ENCODE measurements at places on chromosomes 6 and 20.

DNA sequence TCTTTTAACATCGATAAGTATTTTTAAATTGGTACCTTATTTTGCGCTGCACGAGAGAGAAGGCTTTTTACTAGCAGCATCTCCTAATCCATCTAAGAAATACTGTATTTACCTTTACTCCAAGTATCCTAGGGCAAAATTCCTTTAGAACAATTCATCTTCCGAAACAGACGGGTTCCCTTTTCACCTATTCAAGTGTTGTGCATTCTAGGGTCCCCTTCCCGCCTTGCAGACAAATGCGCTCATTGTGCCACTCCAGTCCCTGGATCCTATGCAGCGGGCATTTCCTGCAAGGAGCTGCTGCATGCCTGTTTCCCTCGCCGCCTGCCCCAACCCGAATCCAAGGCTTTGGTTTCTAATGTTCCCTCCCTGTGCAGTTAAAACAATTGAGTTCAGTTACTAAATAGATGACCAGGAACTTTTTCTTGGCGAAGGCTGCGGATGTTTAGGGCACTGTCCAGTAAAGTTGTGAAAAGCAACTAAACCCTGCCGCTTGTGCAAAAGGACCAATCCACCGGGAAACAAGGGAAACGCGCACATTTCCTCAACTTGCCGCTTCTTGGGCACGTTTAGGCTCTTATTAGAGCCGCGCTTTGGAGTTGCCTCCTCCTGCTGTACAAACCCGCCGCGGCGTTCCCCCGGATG lies 556 bp upstream of the SCAF8 start:
- peak; percentile 9 for DNase-seq

DNA sequence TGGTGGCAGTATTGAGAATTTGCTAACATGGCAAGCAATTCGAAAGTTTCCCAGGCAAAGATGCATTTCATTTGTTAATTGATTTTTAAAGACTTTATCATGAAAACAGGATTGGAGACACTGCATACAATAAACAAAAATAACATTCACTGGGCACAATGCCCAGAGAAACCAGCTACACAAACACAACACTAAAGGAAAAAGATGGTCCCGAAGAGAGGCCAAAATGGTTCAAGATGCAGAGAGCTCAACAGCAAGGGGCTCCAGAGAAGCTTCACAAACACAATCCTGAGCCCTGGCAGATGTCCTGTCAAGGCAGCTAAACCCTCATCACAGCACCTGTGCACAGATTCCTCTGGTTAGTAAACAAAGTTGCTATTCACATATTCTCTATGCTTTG lies 79.3 kb downstream of the INSM1 start:
- no peak for DNase-seq

- no peak for DNase-seq
Measured at GRCh38 chr20:36378686-36379085, 72.5 kb downstream of the DLGAP4 start.

- DNase-seq = no peak
Measured at GRCh38 chr20:62216636-62217566, 3.2 kb downstream of the HRH3 start.

GRCh38 chr20:23296841-23297701 lies 53.5 kb upstream of the NXT1 start:
- DNase-seq = no peak

DNA sequence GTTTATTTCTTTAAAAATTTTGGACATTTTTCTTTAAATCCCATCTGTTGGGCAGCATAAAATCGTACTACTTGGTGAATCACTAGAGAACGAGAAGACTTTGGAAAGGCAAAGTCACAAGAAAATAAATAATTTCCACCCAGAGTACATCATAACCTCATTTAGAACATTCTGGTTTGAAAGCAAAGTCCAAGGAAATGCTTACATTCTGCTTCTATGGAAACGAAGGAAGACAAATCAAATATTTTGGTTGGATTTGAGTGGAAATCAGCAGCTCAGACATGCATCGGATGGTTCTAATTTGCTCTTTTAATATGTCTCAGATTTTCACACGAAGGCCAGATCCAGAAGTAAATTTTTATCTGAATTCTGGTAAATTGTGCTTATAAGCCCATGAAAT lies 60.7 kb upstream of the LTV1 start:
- DNase-seq = no peak

DNA sequence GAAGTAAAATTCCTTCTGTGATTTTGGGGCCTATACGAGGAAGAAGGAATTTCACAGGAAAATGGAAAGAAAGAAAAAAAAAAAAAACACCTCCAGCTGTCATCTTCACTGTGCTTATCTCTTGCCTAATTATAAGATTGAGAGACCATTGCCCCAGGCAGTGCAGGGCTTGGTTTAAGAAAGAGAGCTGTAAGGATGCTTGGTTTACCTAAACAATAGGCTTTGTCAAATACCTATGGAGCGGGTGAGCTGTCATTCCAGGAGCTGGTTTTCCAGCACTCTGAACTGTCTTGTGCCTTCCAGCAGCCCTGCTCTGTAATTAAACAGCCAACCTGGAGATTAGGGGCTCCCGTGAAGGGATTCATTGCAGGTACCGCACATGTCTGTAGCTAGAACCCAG lies 137.8 kb downstream of the EDN3 start:
- no peak for DNase-seq

DNA sequence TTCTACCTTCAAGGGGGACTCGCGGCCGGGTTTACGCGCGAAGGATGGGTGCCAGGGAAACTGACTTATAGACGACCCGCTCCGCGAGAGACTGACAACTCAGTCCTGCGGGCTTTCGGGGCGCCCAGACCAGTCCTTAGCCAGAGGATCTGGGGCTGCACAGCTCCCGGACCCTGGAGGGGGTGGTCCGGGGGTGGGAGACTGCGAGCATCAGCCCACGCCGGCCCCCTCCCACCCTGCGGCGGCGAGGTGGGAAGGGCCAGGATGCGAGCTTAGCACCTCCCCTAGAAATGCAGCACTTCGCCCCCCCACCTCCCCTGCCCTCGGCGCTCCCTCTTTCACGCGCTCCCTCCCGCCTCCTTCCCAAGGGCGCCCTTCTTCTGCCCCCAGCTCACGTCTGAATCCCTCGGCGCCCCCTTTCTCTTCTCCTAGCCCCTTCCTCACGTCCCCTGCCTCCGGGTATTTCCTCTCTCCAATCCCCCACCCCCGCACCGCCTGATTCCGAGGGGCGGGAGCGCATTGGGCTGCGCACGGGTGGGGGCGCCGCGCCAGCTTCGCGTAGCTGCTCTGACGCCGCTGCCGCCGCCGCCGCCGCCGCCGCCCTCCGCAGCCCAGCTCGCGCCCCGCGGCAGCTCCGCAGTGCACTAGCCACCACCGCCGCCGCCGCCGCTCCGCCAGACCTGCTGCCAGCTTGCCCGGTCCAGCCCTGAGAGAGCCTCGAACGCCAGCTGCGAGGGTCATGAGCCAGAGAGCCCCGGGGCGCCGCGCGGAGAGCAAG lies at the start of gene SLC32A1:
Gene SLC32A1, plus strand, starts transcription at position 639 of the 778 bp plus-strand sequence. CDS start 239 bp downstream, outside the sequence.
- DNase-seq = no peak

DNA sequence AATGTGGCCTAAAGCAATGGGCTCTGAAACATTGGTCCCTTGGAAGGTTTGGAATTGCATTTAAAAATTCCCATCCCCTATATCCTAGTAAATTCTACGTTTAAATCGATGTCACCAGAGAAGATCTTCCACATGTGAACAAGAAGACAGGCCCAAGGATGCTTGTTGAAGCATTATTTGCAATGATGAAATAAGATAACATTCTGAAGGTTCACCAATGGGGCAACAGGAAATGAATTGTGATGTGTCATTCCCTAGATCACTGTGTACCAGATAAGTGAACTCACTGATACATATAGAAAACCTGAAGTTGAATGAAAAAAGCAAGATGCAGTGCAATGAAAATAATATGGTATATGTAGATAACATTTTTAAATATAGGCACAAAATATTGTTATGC lies 464.3 kb upstream of the BTBD3 start:
- DNase-seq = no peak

- DNase-seq = no peak
Measured at GRCh38 chr6:91221072-91221720, 634.3 kb upstream of the MAP3K7 start.

GRCh38 chr20:51372176-51372803 lies 170.2 kb downstream of the NFATC2 start:
- DNase-seq = peak; percentile 45

- DNase-seq = no peak
Measured at GRCh38 chr6:3836566-3836965, 12.6 kb upstream of the FAM50B start.

DNA sequence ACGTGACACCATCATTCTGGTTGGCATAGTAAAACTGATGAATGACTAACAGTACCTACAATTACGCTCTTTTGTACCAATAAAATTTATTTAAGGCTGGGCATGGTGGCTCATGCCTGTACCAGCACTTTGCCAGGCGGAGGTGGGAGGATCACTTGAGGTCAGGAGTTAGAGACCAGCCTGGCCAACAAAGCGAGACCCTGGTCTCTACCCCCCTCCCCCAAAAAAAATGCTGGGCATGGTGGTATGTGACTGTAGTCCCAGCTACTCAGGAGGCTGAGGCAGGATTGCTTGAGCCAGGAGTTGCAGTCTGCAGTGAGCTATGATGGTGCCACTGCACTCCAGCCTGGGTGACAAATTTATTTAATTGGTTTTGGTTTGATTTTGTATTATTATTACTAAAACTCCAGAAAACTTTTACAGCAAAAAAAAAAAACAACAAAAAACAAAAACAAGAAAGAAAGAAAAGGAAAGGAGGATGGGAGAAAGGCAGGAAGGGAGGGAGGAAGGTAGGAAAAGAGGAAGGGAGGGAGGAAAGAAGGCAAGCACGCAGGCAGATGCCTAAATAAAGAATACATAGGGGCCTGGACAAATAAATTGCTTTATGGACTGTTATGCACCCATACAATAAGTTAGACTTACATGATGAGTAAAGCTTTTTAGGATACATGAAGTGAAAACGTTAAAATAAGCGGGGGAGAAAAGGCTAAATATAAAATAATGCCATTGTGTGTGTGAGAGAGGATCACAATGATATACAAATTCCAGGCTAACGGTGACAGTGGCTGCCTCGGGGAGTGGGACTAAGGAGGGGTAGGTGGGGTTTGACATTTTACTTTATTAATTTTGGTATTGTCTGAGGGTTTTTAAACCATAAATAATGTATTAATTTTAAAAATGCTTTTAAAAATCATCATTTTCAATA lies 682 bp upstream of the ZSCAN9 start:
- DNase-seq = no peak

- no peak for DNase-seq
Measured at GRCh38 chr6:15331143-15331542, 85.3 kb downstream of the JARID2 start.

DNA sequence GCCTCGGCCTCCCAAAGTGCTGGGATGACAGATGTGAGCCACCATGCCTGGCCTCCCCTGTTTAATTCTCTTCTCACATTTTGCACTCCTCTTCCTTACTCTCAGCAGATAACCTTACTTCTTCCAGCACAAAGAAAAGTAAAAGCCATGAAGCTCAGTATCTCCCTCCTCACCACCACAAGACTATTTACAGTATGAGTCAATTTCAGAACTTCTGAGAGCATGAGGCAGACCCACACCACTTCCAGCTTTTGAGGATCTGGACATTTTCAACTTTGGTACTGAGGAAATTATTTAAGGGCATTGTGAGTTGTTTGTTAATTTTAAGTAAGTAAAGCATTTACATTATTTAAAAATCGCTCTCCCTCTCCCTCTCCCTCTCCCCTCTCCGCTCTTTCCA lies 8.0 kb upstream of the SNX3 start:
- DNase-seq = no peak

- no peak for DNase-seq
Measured at GRCh38 chr6:43933148-43933885, 163.3 kb downstream of the VEGFA start.

GRCh38 chr20:44008806-44009678 lies 94.4 kb downstream of the TOX2 start:
- DNase-seq = no peak

DNA sequence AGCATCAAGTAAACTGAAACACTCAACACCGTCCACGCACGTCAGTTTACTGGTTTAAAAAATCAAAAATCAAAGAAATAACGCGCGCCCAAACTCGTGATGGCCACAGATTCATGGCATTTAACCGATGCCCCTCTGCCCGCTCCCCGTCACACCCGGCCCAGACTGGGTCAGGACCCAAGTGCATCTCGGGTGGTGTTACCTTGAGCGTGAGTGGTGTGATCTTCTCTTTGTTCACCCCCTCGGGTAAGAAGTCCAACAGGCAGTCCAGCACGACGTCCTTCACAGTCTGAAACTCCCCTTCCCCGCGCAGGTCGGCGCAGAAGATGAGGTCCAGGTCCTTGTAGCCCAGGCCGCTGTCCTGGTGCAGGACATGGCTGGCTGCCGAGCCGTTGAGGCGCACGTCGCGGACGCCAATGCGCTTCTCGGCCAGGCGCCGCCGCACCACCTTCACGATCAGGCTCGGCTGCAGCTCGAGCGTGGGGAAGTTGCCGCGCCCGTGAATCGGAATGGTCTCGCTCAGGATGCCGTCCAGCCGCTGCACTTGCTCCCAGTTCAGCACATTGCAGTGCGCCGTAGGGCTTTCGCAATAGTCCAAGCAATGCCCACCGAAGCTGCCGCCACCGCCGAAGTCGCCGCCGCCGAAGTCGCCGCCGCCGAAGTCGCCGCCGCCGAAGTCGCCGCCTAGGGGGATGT lies 945 bp downstream of the TENT5A start:
- DNase-seq = no peak

DNA sequence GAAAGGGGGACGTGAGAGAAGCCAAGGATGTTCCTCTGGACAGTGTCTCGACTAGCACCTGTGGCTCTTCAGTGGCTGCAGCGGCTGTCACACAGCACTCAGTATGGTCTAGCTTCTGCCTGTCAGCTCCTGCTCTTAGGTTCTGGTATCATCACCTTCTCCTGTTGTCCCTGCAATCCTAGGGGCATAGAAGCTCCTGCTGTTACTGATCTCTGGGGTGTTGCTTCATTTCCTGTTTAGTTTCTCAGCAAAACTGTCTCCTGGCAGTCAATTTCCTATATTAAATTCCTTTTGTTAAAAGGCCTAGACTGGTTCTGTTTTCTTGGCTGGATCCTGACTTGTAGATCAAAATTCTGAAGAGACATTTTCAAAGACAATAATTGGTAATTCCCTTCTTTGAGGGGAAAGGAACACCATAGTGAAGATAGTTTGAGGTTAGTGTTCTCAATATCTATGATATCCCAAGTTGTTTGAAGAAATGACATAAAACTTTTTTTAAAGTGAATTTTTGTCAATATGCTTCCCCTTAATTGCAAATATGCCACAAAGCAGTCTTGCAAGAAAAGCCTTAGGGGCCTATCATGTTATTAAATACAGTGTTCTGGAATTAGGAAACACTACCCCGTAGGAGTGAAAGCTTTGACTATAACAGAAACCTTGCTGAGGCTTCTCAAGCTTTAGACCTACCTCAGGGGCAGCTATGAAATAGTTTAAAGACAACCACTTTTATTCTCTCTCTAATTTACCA lies 148.5 kb downstream of the KIF6 start:
- no peak for DNase-seq
